Right atrium auricular region (tissue), 2 donors: ENCODE measurements at places on chromosomes 6 and 20.

DNA sequence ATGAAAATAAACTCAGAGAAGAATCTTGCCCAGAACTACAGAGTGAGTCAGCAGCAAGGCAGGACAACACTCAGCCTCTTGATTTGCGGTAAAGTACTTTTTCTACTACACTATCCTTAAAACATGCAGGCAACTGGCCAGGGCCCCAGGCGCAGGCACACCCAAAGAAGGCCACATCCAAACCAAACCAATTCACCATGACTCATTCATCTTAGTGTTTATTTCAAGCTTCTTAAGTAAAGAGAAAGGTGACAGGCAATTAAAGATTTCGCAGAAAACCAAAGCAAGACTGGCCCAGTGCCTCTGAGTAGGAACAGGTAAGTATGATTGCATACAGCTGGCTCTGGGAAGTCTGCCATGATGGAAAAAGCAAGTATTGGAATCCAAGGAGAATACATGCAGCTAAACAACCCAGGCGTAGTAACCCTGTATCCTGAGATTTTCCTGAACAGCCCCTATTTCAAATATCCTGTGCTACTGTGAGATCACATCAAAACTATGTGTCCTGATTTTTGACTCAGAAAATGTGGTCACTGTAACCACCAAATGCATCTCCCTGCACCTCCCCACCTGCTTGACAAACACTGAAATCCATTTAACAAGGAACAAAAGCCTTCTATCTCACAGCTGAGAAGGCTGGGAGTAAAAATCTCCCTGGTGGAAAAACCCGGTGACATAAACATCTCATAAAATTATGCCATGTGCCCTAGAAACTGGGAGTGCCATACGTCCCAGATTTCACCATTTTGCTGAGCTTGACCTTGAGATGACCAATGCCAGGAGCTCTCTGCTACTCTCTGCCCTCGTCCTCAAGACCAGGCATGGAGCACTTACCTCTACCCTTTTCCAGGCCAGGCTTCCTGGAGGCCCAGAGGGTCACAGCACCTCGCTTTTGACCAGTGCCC, 12.4 kb downstream of the WFDC3 start:
- DNase-seq, result peak; percentile 95
- H3K27me3 ChIP-seq, result no peaks in the 10 kb centered on the region
- H3K27ac ChIP-seq, result peak overlapping the region; percentile 78
- no peaks in the 10 kb centered on the region for H3K36me3 ChIP-seq
- peaks cover 28% of the 10 kb centered on the region for H3K4me1 ChIP-seq
- H3K4me3 ChIP-seq, result no peak overlapping the region

- H3K36me3 ChIP-seq, result no peaks in the 10 kb centered on the region
- no peaks in the 10 kb centered on the region for H3K27me3 ChIP-seq
- no peaks in the 10 kb centered on the region for H3K4me1 ChIP-seq
- H3K27ac ChIP-seq, result no peak overlapping the region
- no peak overlapping the region for H3K4me3 ChIP-seq
These were observed 182.4 kb downstream of the CD109 start for GRCh38 chr6:73878403-73878802.

DNA sequence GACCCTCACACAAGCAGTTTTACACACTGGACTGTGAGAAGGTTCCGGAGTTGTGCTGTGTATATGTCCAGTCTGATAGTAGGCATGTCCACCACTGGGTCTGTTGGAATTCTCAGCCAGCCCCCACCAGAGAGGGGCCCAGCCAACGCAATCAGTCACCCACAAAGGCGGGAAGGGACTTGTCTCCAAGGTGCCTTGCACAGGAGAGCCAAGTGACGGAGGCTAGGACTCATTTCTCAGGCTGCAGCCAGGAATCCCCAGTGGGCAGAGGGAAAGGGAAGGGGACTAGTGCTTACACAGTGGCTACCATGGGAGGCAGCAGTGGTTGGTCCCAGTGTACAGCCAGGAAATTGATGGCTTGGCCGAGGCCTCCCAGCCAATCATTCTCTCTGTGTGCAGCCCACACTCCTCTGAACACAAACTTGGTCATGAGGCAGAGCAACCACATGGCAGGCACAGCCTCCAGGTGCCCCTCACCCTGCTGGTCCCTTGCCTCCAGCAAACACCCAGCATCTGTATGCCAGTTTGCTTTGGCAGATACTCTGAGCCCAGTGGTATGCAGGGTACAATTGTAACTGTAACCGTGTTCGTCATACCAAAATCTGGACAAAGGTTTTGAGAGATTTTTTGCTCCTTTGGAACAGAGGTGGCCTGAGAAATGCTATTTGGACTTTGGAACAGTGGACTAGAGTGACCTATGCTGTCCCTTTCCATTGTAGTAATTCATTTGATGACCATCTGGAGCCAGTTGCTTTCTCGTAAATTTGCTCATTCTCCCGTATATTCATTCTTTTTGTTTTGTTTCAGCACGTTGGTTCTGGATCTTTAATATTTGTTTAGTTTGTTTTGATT, 72.9 kb upstream of the MYL9 start:
- H3K4me3 ChIP-seq, result no peak overlapping the region
- no peak for DNase-seq
- H3K4me1 ChIP-seq, result no peaks in the 10 kb centered on the region
- no peaks in the 10 kb centered on the region for H3K36me3 ChIP-seq

- no peak overlapping the region for H3K4me3 ChIP-seq
- DNase-seq, result peak; percentile 64
These were observed 19.1 kb downstream of the TGM3 start for GRCh38 chr20:2314759-2315439.

DNA sequence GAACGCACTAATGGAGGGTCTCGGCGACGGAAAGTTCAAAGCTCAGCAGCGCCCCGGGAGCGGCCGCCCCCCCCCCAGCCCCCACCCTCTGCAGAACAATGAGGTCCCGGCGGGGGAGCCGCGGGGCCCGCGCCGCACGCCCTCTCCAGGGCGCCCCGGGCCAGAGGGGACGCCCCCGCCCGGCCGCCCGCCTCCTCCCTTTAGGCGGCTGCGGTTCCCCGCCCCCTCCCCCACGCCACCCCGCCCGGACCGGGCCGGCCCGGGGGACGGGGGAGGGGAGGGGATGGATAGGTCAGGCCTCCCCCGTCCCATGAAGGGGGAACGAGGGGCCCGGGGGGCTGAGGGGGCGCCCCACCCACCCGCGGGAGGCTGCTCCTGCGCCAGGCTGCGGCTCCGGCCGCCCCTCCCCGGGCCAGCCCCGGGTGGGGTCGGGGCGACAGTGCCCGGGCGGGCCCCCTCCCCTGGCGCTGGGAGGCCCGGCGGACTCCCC, 1.5 kb downstream of the NOL4L start:
- no peaks in the 10 kb centered on the region for H3K4me1 ChIP-seq
- H3K36me3 ChIP-seq, result no peaks in the 10 kb centered on the region
- peak overlapping the region; percentile 68 for H3K27ac ChIP-seq
- DNase-seq, result no peak

- no peak overlapping the region for H3K27ac ChIP-seq
- no peaks in the 10 kb centered on the region for H3K4me1 ChIP-seq
- H3K27me3 ChIP-seq, result no peaks in the 10 kb centered on the region
- peaks cover 52% of the 10 kb centered on the region for H3K36me3 ChIP-seq
- no peak overlapping the region for H3K4me3 ChIP-seq
These were observed 40.6 kb downstream of the HECA start for GRCh38 chr6:139175389-139175948.

DNA sequence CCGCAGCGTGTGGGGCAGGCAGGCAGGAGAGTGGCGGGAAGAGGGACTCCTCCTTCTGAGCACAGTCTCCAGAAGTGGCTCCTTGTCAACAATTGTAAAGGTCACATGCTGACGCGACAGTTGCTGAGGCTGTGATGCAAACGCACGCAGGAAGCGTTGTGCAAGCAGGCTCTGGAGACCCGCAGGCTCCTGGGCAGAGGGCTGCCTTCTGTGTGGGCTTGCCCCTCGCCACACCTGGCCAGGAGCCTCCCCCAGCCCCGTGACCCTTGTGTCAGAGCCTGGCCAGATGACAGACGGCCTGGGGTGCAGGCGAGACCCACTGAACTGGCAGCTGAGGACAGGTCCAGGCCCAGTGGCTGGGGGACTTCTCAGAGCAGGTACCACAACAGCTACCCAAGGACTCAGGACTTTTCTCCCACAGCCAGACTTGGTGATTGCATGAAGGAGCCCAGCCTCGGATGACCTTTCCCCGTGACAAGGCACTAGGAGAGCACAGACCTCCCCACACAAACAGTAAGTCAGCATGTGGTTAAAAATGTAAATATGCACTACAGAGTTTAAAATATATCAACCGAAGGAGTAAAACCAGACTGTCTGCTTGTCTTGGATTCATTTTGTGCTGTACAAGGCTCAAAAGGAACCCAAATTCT, 222.1 kb upstream of the RREB1 start:
- DNase-seq, result peak; percentile 73
- peaks cover 6% of the 10 kb centered on the region for H3K4me1 ChIP-seq
